ENCODE measurements at places on chromosomes 11 and 22.

DNA sequence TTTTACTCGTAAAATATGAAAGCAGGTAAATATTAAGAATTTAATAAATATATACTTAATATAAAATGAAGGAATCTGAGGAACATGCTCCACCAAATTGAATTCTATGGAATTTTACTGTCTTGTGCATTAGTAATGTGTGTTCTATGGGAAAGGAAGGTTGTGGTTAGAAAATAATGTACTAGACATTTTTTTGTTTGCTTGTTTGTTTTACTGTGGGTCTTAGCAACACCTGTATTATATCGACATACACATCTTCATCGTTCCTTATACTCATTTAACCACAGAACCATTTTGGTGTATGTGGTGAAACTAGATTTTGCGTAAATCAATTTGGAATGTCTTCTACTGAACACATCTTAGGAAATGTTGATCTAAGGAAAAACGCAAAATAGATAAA lies 114.1 kb upstream of the MTMR2 start:
- DNase-seq, result no peak

DNA sequence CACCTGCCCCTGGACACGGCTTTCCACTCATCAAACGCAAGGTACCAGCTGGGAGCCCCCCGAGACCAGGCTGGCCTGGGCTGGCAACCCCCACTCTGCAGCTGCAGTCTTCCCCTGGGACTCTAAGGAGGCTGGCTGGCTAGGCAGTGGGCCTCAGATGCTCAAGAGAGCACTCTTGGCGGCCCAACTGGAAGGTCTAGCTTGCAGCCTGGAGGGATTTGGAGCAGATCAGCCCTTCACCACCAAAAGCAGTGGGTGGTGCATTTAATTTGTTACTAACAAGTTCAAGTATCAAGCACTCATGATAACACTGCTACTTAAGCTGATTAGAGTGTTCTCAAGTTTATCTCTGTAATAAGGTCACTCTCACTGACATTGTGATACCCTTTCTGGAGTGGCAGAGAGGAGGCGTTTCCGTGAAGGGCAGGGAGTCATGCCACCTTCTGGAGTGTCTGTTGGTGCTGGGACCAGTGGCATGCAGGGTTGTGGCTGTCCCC lies 21.5 kb downstream of the C22orf23 start:
- DNase-seq, result no peak

DNA sequence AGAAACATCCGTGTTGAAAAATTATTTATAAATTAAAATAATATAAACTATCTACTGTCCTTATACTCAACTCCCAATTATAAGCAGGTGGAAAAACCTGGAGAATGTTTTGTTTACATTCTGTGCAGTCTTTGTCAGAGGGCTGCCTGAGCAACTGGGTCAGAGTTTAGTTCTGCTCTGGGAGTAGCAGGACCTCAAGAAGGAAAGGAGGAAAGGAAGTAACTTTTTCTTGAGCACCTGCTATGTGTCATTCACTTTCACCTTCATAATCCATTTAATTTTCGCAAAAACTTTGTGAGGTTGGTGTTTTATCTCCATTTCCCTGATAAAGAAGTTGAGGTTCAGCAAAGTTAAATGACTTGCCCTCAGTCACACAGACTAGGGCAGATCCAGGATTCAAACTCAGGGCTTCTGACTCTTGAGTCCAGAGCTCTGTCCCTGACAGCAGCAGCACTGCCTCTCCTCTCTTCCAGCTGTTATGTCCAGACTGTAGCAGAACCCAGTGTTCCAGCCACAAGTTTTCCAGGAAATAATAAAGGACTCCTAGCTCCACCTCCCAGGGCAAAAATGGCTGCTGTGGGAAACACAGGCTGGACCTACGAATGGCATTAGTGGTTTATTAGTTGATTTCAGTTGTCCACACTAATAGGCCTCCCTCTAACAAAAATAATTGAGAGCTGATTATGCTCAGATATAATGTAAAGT lies 6.4 kb downstream of the CD3E start:
- no peak for DNase-seq

DNA sequence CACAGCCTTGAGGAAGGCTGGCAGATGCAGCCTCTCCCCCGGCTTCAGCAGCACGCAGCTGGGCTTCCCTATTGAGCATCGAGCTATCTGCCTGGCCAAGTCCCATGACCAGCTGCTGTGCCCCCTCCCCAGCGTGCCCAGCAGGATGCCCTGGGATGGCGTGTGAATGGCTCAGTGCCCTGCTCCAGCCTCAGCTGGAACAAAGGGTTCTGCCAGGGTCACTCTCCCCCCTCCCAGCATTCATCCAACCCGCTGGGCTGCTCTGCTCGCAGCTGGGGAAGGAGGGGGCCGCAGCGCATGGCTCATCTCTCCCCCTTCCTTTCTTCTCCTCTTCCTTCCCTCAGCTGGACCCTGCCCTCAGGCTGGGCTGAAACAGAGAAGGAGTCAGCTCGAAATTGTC lies 14.5 kb downstream of the LRP4 start:
- DNase-seq, result peak; percentile 69

DNA sequence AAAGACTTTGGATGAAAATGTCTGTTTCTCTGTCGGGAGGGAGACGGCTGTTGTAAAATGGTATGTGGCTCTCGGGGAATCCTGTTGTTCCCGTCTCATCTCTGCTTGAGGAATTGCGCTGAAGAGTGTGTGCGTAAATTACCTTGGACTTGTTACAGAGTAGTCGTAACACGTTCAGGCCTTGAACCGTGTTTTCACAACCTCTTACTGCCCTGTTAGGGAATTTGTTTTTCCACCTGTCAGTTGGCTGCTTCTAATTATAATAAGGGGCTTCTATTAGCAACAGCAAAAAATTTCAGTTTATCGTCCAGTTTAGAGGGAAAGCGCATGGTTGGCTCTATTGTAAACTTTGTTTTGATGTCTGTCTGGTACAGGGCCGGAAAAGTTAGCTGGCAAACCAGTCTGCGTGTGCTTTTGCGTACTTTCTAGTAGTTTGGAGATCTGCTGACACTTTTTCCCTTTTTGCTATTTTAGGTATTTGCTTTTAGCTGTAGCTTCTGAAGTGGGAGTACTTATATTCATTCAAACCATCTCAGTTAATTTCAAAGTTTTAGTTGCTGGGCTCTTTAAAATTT lies 1.5 kb downstream of the HIPK3 start:
- DNase-seq, result no peak

Data from heart left ventricle (tissue), 16 donors.